DMS 273 treated with DMSO at 0.1 percent for 48 hours (cell line): ENCODE measurements at places on chromosomes 7 and 10.

DNA sequence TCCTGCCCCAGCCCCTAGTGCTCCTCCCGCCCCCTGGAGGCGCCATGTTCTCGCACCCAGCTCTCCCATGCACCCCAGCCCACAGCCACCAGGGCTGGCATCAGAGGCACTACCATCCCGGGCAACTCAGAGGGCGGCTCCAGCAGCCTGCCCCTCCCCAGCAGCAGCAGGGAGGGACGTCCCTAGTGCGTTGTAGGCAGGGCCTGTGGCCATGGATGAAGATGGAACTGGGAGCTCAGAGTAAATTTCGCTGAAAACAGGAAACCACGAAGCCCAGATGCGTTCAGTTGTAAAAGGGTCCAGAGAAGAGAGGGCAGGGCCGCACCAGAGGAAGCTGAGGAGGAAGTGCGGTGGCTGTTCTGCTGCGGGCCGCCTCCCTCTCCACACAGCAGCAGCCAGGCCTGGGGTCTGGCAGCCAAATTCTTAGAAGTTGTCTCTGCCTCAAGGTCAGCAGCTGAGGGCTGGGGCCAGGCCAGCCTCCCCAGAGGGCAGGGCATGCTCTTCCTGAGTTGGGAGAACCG lies 24.6 kb downstream of the VSIR start:
- no peak for DNase-seq

DNA sequence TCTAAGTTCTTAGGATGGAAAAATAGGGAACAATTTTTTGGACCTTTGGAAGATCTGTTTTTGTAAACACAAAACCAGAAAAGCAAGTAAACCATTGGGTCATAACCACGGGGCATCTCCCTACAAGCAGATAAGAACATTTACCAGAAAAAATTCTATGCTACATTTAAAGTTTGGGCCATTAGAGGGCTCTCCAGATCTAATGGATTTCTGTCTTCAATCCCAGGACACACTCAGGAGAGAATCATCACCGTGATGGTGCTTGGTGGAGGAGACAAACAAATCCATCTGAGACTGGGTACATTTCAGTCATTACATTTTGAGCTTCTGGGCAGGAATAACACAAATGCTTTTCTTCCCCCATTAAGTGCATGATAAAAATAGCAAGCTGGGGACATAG lies 178.4 kb upstream of the TARP start:
- DNase-seq = no peak

DNA sequence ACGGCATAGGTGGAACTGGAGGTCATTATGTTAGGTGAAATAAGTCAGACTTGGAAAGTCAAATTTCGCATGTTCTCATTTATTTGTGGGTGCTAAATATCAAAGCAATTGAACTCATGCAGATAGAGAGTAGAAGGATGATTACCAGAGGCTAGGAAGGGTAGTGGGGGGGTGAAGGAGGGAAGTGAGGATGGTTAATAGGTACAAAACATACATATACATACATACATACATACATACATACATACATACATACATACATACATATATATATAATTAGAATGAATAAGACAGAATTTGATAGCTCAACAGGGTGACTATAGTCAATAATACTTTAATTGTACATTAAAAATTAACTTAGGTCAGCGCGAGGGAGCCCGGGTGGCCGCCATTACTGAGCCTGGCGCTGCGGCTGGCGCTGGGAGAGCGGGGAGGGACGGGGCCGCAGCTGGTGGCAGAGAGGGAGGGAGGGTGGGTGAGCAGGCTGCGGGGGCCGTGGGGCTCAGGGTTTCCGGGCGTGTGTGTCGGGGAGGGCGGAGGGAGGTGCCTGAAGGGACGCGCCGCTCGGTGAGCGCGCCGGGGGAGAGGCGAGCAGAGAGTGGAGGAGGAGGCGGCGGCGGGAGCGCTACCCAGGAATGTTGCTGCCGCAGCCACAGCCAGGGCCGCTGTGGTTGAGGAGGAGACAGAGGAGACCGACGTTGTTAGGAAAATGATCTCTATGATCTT lies 85.8 kb upstream of the EGFR start:
- peak; percentile 41 for DNase-seq

GRCh38 chr7:140134039-140134438 lies 42.7 kb downstream of the KDM7A start:
- no peak for DNase-seq

GRCh38 chr10:104580321-104580720 lies 60.8 kb upstream of the SORCS3 start:
- peak; percentile 1 for DNase-seq

- no peak for DNase-seq
Observed at GRCh38 chr10:35716776-35717175, 74.7 kb upstream of the FZD8 start.

DNA sequence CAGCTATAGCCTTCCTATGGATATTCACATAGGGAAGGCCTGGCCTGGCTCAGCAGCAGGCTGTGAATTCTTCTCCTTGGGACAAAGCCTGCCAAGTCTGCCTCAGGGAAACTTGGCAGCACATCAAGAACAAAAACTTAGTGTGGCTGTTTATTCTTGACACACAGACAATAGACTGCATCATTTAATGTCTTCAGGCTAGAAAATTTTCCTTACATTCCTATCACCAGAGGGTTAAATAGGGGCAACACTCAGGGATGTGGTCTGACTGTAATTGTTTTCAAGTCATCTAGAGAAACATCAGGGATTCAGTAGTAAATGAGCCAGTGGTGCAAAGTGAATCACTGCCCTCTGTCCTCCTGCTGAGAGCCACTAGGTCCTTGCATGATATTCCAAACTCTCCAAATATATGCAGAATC lies 137.3 kb downstream of the SEMA3C start:
- DNase-seq = peak; percentile 60

DNA sequence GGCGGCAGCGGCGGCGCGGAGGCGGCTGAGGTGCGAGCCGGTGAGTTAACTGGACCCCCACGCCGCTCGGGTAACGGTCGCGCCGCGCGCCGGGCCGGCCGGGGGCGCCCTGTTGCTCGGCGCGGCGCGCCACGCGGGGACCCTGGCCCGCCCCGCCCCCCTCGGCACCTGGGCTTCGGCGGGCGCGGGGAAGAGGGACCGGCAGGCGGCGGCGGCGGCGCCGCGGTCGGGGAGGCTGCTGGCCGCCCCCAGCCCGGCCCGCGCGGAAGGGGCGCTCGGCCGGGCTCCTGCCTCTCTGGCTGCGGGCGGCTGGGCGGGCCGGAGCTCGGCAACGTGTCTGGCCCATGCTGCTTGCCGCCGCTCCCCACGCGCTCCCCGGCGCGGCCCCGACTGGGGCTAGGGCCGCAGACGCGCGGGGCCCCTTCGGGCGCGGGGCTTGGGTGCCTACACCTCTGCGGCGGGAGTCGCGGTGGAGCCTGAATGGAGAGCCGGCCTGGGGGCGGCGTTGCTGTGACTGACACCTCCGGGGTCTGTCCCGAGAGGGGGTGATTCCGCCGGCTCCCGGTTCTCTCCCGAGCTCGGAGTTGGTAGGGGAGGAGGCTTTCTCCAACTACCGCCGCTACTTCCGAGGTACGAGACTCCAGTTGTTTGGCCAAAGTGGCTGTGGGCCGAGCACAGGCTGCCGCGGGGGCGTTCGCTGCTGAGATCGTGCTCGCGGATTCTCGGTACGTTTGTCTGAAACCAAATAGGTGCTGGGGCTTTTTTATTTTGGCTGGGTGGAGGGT lies 494 bp downstream of the PALS2 start:
- DNase-seq = peak; percentile 34
